Mesenchymal stem cell (in vitro differentiated cells and primary cell): ENCODE measurements at places on chromosomes 6 and 20.

- no peak overlapping the region for H3K4me3 ChIP-seq
- H3K36me3 ChIP-seq, result no peaks in the 10 kb centered on the region
- no peaks in the 10 kb centered on the region for H3K4me1 ChIP-seq
- no peak overlapping the region for H3K27ac ChIP-seq
Measured at GRCh38 chr6:78308025-78308424, 559.3 kb upstream of the IRAK1BP1 start.

DNA sequence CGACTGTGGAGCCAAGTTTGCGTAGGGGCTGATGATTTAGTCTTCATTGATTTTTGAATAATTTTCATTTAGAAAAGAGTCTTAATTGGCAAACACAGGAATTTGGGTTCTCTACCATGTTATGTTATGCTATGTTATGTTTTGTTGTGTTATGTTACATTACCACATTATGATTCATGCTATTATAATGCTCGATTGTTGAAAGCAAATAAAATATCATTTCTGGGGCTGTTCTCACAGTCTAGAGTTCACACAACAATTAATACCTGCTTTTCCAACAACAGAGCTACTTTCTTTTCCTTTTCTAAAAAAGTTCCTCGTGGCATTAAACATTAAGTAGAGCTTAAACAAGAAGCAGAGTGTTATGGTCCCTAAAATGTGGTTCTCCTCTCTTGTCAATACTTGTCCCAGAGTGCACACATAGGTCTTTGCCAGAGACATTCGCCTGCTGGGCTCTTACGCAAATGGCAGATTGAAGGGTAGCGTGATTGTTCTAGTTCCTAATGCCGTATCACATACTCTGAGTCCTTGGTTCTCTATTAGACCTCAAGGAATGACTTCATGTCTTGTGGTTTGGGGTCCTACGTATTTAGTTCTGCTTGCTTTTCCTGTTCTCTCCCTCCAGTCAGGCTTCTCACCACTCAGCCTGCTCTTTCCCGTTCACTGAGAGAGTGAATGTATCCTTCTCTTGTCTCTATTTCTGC lies 370.3 kb downstream of the CD109 start:
- no peak overlapping the region for H3K4me3 ChIP-seq
- DNase-seq, result no peak
- H3K36me3 ChIP-seq, result no peaks in the 10 kb centered on the region
- no peak overlapping the region for H3K27ac ChIP-seq
- no peaks in the 10 kb centered on the region for H3K27me3 ChIP-seq
- H3K4me1 ChIP-seq, result no peaks in the 10 kb centered on the region

GRCh38 chr6:113050979-113051378 lies 703.8 kb downstream of the RFPL4B start:
- peaks cover 4% of the 10 kb centered on the region for H3K4me1 ChIP-seq
- H3K36me3 ChIP-seq, result no peaks in the 10 kb centered on the region
- H3K27ac ChIP-seq, result no peak overlapping the region

GRCh38 chr20:63178446-63178820 lies 37.5 kb downstream of the YTHDF1 start:
- H3K4me3 ChIP-seq, result no peak overlapping the region
- no peaks in the 10 kb centered on the region for H3K36me3 ChIP-seq
- H3K27ac ChIP-seq, result no peak overlapping the region

- peaks cover 2% of the 10 kb centered on the region for H3K4me1 ChIP-seq
- no peaks in the 10 kb centered on the region for H3K27me3 ChIP-seq
- H3K36me3 ChIP-seq, result peaks cover 46% of the 10 kb centered on the region
- no peak overlapping the region for H3K27ac ChIP-seq
Measured at GRCh38 chr20:2922957-2923356, 49.7 kb downstream of the PTPRA start.

DNA sequence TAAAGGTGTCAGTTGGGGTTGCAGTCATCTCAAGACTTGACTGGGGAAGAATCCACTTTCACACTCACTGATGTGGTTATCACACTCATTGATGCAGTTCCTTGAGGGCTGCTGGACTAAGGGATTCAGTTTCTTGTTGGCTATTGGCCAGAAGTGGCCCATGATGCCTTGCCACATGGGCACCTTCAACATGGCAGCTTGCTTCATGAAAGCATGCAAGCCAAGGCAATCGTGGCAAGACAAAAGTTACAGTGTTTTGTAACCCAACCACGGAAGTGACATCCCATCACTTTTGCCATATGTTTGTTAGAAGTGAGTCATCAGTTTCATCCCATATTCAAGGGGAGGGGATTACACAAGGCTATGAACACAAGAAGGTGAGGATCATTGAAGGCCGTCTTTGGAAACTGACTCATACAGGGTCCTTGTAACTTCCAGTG lies 3.8 kb upstream of the RANBP9 start:
- no peaks in the 10 kb centered on the region for H3K27me3 ChIP-seq
- no peaks in the 10 kb centered on the region for H3K36me3 ChIP-seq
- H3K4me1 ChIP-seq, result no peaks in the 10 kb centered on the region
- H3K27ac ChIP-seq, result no peak overlapping the region
- peak; percentile 77 for DNase-seq
- no peak overlapping the region for H3K4me3 ChIP-seq

GRCh38 chr20:17663486-17663885 lies 18.6 kb downstream of the RRBP1 start:
- H3K4me3 ChIP-seq, result no peak overlapping the region
- no peak for DNase-seq
- peaks cover 29% of the 10 kb centered on the region for H3K4me1 ChIP-seq
- peaks cover 22% of the 10 kb centered on the region for H3K36me3 ChIP-seq
- no peaks in the 10 kb centered on the region for H3K27me3 ChIP-seq

DNA sequence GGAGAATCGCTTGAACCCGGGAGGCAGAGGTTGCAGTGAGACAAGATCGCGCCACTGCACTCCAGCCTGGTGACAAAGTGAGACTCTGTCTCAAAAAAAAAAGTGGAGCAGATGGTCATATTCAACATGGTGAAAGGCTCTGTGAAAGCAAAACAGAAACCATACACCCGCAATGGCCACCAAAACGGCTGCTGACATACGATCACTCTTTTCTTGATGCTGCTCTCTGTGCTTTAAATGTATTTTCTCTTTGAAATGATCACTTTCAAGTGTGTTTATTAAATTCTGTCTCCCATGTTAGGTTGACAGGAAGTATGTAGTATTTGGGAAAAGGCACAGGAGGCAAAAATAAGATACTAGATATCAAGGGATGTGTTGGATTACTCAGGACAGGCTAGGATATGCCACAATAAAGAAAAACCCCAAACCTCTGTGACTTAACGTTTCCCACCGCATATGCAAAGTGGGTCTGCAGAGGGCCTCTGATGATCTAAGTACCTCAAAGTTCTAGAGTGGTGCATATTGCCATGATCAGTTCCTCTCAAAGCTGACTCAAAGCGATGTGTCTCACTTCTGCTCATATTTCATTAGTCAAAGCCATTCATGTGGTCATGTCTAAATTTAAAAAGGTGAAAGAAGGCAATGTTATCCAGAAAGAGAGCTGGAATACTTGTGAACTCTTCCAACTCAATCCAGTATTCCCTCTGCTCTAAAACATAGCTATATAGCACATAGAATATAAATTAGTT lies 155.1 kb upstream of the SOX4 start:
- peaks cover 1% of the 10 kb centered on the region for H3K4me1 ChIP-seq
- H3K36me3 ChIP-seq, result no peaks in the 10 kb centered on the region
- no peak overlapping the region for H3K27ac ChIP-seq
- H3K27me3 ChIP-seq, result no peaks in the 10 kb centered on the region
- DNase-seq, result no peak
- H3K4me3 ChIP-seq, result no peak overlapping the region

DNA sequence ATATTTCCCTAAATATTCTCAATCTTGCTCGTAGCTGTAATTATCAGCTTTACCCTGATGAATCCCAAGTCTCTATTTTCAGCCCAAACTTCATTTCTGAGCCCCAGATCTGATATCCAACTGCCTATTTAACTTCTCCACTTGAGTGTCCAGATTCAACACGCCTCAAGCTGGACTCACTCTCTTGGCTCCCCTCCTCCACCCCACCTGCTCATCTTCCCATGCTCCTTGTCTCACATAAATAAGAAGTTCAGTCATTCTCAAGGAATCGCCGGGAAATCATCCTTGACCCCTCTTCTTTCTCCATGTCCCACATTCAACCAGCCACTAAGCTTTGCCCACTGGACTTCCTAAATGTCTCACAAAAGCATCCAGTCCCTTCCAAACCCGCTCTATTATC lies 89.9 kb upstream of the STMND1 start:
- H3K27ac ChIP-seq, result no peak overlapping the region
- DNase-seq, result no peak
- H3K27me3 ChIP-seq, result no peaks in the 10 kb centered on the region
- H3K4me1 ChIP-seq, result peaks cover 13% of the 10 kb centered on the region
- peaks cover 6% of the 10 kb centered on the region for H3K36me3 ChIP-seq

DNA sequence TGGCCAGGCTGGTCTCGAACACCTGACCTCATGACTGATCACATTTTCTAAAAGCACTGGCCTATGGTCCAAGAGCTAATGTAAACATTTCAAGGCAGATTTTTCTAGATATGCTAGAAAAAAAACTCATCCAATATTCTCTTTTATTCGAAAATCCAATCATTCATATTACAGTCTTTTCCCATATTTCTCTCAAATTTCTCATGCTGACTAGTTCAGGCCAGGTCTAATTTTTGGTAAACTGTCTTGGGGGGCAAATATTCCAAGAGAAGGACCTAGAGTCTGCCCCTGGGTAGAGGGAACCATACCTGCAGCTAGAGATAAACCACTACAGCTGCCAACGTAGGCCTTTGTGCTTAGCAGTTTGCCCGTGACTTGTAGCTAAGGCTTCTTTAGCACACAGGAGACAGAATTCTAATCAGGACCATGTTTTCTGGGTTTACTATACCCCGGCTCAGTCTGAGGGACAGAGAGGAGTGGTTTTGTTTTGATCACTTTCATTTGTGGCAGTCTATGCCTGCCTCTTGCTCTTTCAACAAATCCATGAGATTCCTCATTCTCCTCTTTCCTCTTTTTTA lies 71.8 kb upstream of the CITED2 start:
- no peak overlapping the region for H3K27ac ChIP-seq
- H3K4me1 ChIP-seq, result no peaks in the 10 kb centered on the region
- no peak for DNase-seq
- no peaks in the 10 kb centered on the region for H3K27me3 ChIP-seq

- H3K4me1 ChIP-seq, result peaks cover 43% of the 10 kb centered on the region
- H3K27ac ChIP-seq, result peak overlapping the region; percentile 66
- no peak overlapping the region for H3K4me3 ChIP-seq
- no peaks in the 10 kb centered on the region for H3K27me3 ChIP-seq
Measured at GRCh38 chr6:42137194-42137753, 5.1 kb downstream of the C6orf132 start.

DNA sequence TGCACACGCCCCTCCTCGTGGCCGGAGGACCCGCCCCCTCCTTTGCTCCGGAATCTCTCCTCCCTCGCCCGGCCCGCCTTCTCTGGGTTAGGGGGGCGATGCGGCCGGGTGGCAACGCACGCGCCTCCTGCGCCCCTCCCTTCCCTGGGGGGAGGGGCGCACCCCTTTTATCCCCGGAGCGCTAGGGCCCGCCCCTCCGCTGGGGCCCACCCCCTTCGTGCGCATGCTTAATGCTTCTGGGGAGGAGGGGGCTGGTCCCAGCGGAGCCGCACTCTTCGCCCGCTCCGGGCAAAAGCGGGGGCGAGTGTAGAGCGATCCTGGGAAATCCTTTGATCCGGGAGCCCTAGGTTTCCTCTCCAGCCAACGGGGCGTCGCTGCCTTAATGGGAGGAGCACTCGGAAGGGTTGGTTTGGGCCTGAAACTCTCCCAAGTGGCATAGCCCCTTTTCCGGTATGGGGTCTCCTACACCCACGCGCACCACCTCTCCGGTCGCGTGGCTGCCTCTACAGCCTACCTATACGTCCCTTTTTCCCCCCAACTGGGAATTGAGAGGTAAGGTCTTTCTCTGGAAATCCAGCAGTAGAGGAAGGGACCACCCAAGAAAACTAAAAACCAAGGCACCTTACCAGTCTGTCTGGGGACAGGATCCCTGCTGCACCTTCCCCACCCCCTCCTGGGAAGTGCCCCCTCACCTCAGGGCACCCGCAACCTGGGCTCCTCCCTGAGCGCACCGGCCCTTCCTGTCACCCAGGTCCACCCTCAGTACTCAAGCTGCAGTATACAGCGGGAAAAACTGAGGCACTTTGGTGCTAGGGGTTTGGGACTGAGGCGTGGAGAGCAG lies 2.1 kb downstream of the SOX12 start:
- no peaks in the 10 kb centered on the region for H3K27me3 ChIP-seq
- peak overlapping the region; percentile 88 for H3K4me3 ChIP-seq
- DNase-seq, result peak; percentile 94
- peaks cover 18% of the 10 kb centered on the region for H3K36me3 ChIP-seq
- H3K27ac ChIP-seq, result peak overlapping the region; percentile 41

DNA sequence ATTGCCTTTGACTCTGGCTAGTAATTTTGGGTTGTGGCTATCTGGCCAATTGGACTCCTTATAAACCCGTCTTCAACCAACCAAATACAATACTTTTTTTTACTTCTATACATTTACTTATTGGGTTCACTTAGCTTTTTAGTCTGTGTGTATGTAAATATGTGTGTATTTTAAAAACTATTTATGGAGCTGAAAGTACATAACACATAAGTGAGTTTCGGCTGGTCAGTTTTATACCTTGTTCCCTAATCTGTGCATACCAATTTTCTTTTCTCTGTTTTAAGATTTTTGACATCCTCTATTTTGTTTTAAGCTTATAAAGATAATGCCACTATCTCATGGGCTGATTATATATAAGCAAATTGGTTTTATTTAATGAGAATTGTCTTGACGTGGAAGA lies 129.5 kb downstream of the LRRC1 start:
- DNase-seq, result no peak
- H3K4me1 ChIP-seq, result peaks cover 2% of the 10 kb centered on the region
- no peaks in the 10 kb centered on the region for H3K36me3 ChIP-seq
- no peaks in the 10 kb centered on the region for H3K27me3 ChIP-seq

- no peak for DNase-seq
- H3K4me3 ChIP-seq, result no peak overlapping the region
- peaks cover 1% of the 10 kb centered on the region for H3K4me1 ChIP-seq
- no peaks in the 10 kb centered on the region for H3K27me3 ChIP-seq
- H3K36me3 ChIP-seq, result no peaks in the 10 kb centered on the region
Measured at GRCh38 chr6:11727998-11728961, 50.3 kb downstream of the ADTRP start.

- H3K27me3 ChIP-seq, result peaks cover 87% of the 10 kb centered on the region
- no peaks in the 10 kb centered on the region for H3K36me3 ChIP-seq
- DNase-seq, result no peak
- H3K4me3 ChIP-seq, result no peak overlapping the region
Measured at GRCh38 chr6:150001295-150002008, 23.9 kb downstream of the RAET1L start.

DNA sequence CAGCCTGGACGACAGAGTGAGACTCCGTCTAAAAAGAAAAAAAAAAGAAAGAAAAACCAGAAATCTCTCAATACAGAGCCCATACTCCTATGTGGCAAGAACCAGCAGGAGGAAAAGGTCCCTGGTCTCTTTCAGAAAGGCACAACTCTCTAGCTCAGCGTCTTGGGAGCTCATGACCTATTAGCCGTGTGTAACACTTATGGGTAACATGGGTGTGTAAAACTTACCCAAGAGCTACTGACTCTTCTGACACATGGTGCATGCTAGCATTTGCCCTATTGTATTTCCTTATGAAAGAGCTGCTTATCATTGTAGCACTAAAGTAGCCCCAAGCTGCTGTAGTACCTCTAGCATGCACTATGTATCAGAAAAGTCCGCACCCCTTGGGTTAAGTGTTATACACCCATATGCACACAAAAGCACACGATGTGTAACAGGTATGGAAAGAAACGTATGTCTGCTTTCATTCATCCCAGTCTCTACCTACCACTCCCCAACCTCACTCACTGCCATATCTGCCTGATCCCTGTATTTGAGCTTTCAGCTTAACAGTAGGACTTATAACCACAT lies 85.4 kb downstream of the ZMYND8 start:
- H3K27ac ChIP-seq, result no peak overlapping the region
- no peaks in the 10 kb centered on the region for H3K27me3 ChIP-seq
- DNase-seq, result no peak
- peaks cover 25% of the 10 kb centered on the region for H3K36me3 ChIP-seq
- no peak overlapping the region for H3K4me3 ChIP-seq
